Germinal center (tissue), 1 donor: ENCODE measurements at places on chromosomes 7 and 10.

DNA sequence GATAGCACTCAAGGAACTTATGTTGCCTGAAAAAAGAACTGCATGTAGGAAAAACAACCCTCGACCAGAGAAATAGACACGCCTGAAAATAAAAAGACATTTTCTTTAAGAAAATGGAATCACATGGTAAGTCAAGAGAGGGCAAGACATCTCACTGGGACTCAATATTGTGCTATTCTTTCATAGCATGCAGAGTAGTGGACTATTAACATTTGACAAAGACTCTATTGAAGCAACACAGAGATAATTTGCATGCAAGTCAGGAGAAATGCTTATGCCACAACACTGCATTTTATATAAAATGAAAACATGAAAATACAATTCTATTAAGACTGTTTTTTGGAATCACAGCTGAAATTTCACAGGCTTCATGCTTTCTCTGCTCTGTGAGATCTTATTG, 77.9 kb upstream of the RHOBTB1 start:
- no peak for DNase-seq

DNA sequence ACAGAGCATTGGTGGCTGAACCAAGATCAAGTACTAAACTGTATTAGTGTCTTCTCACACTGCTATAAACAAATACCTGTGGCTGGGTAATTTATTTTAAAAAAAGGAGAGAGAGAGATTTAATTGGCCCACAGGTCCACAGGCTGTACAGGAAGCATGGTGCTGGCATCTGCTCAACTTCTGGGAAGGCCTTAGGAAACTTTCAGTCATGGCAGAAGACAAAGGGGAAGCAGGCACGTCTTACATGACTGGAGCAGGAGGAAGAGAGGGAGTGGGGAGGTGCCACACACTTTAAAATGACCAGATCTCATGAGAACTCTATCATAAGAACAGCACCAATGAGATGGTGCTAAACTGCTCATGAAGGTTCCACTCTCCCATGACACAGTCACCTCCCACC, 95.2 kb upstream of the JCAD start:
- DNase-seq = no peak

- no peak for DNase-seq
These were observed 48.5 kb downstream of the ANLN start for GRCh38 chr7:36438211-36438610.

- DNase-seq = no peak
These were observed 20.3 kb upstream of the DNA2 start for GRCh38 chr10:68492118-68492517.

- DNase-seq = no peak
These were observed 20.9 kb downstream of the ANKIB1 start for GRCh38 chr7:92266415-92267241.

DNA sequence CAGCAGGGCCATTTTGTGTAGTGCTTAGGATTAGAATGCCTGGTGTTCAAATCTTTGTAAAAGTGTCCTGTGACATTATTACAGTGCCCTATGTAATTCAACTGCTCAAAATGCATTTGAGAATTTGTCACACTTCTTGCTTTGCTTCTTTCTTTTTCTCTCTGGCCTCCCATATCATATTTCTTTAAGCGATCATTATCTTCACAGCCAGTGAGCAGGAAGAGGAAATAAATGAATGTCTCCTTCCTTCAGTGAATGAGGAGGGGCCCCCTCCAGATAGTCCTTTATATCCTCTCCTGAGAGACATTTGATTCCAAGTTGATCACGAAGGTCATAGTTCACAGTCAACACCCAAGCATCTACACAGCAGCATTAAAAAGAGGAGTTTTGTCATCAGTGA, 425.1 kb upstream of the NPVF start:
- DNase-seq = no peak

DNA sequence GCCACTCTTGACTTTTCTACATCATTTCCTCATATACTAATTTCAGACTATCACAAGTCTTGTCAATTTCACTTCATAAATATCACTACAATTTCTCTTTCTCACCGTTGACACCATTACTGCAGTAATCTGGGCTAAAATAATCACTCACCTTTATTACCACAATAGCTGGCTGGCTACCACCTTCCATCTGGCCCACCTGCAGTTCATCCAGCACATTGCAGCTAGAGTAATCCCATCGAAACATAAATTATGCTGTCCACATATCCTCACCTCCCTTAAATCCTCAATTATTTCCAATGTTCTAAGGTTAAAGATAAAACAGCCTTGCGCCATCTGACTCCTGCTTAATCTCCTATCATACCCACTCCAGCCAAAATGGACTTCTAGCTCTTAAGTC, 16.0 kb downstream of the DGKB start:
- DNase-seq = no peak

- no peak for DNase-seq
These were observed 749.1 kb upstream of the LRRTM3 start for GRCh38 chr10:66176772-66177171.

DNA sequence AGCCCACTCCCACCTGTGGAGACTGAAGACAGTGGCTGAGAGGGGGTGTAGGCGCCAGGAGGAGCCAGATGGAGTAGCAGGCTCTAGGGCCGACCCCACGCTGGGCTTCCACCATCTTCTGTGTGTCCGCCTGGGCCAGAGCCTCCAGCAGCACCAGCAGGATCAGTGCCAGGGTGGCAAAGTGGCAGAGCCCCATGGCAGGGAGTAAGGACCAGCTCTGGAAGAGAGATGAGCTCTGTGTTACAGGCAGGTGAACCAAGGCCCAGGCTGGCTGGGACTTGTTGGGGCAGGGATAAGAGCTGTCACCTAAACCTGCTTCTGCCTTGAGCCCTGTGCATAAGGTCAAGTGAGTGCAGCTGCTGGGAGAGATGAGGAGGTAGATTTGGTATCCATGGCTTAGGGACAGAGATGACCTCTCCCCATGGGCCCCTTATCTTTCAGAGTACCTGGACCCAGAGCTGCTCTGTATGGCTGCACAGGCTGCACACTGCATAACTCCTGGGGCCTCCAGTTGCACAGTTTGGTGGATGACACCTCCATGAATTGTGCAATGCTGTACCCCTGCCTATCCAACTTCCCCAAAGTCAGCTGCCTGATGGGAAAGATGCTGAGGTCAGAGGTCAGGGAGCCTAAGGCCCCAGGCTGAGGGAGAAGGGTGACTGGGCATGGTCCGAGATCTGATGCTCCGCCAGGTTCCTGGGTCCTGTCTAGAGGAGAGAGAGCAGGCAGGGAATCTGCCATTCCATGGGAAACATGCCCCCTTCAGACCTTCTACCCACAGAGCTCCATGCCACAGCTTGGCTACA, 7.4 kb upstream of the SAMD8 start:
- no peak for DNase-seq

DNA sequence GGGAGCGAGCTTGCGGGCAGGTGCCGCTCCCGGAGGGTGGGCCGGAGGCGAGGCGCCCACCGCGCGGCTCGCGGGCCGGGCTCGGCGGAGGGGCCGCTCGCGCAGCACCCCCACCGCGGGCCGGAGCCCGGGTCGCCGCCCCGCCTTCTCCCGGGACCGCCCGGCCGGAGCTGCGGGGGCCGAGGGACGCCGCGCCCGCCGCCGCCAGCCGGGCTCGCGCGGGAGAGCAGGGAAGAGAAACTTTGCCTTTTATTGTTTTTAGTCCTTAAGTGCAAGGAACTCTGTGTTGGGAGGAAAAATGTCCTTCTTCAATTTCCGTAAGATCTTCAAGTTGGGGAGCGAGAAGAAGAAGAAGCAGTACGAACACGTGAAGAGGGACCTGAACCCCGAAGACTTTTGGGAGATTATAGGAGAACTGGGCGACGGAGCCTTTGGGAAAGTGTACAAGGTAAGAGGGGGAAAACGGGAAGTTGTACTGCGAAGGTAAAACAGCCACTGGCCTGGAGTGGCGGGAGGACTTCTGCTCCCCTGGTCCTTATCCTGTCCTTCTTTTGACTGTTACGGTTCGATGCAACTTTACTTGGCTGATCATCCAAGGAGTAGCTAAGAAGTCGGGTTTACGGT, 620 bp downstream of the SLK start:
- peak; percentile 64 for DNase-seq

GRCh38 chr10:89357975-89358374, 19.9 kb upstream of the IFIT1B start:
- no peak for DNase-seq

GRCh38 chr7:52571026-52571425, 464.4 kb upstream of the POM121L12 start:
- DNase-seq = no peak

- no peak for DNase-seq
These were observed 205.4 kb upstream of the LRGUK start for GRCh38 chr7:133921635-133922182.

- DNase-seq = no peak
These were observed 95.8 kb upstream of the STRIP2 start for GRCh38 chr7:129338450-129338849.

DNA sequence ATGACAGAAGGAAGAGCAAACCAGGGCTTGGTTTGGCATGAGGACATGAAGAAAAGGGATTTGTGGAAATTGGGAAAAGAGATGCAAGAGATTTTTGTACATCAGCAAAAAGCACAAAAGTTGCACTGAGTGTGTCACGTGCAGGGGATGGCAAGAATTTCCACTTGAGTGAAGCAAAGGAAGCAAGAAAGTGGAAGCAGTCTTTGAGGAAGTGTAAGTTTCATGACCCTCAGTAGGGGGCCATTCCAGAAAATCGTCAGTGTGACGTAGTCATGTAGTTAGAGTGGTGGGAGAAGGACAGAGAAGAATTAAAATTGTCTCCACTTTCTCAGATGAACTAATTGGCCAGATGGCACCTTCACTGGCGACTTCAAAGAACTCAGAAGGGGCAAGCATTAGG, 123.3 kb upstream of the FZD1 start:
- peak; percentile 32 for DNase-seq

- DNase-seq = no peak
These were observed 70.2 kb upstream of the ITGA8 start for GRCh38 chr10:15789793-15790525.
